ENCODE measurements at places on chromosomes 6 and 20.

DNA sequence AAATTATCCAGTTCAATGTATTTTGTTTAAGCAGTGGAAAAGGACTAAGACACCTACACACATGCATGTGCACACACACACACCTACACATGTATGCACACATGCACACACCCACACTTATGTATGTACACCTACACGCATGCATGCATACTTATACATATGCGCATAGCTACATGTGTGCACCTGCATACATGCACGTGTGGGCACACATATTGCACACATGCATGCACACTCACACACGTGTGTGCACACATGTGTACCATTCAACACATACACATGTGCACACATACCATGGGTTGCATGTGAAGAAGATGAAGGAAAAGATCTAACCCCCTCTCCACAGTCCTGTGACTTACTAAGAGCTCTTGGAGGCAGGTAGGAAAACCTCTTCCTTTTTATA is 122.0 kb upstream of the MAFB start:
- DNase-seq = no peak

DNA sequence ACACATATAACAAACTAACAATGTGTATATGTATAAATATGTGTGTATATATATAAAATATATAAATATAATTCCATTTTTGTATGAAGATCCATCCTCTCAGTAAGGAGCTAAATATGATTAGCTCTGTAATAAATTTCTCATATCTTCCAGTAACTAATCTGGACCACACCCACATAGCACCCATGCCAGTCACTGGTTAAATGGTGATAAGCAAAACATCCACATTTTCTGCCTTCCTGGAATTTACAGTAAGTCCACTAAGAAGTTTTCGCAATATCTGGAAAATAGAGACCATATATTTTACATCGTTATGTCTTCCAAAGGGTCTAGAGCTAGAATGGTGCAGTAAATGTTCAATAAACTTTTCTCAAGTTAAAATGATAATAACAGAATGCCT is 151.5 kb upstream of the STMND1 start:
- DNase-seq = no peak

GRCh38 chr20:49797344-49797615 is 15.3 kb upstream of the SLC9A8 start:
- no peak for DNase-seq

- no peak for DNase-seq
Observed at GRCh38 chr20:23869520-23869919, 10.0 kb downstream of the CST5 start.

GRCh38 chr6:35722121-35722761 is 14.6 kb upstream of the ARMC12 start:
- no peak for DNase-seq

- DNase-seq = no peak
Observed at GRCh38 chr6:144776031-144776819, 491.1 kb downstream of the UTRN start.

DNA sequence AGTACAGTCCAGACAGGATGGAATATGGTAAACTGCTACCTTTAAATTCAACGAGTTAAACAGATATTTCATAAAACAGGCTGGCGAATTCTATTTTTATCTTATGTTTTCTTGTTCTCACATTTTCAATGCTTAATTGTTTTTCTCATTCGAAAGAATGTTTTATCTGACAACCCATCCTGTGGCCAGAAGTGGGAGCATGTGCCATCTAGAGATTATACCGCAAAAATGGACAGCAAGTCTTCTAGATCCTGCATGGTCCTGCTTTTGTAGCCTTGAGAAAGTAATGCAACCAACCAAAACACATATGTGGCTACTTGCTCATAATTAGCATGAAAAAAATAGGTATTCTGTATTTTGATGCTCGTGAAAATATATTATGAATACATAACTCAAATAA is 30.7 kb downstream of the TUBB2B start:
- no peak for DNase-seq

DNA sequence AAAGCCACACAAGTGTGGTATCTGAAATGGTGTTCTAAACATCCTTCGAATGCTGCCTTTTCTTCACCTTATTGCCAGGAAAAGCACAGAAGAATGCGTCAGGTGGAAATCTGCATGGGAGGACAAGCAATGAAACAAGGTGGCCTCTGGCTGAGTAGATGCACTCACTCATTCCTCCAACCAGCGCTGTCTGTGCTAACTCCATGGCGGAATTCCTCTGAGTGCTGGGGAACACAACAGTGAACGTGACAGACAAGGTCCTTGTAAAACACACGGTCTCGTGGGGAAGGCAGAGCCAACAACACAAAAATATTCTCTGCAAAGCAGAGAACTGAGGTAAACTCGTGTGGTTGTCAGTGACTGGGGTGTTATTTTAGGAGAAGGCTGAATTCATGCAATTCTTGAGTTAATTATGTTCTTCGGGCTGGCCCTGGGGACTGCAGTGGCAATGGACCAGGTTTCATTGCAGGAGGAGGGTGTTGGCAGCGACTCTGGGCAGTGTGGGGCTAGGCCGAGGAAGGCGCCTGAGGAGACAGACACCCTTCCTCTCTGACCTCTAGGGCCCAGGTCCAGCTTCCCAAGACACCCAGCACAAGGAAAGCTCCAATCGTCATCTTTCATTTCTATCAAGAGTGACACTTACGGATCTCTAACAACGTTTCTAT is 339.7 kb downstream of the PRKN start:
- no peak for DNase-seq

- no peak for DNase-seq
Observed at GRCh38 chr6:14276667-14277404, 159.3 kb downstream of the CD83 start.

DNA sequence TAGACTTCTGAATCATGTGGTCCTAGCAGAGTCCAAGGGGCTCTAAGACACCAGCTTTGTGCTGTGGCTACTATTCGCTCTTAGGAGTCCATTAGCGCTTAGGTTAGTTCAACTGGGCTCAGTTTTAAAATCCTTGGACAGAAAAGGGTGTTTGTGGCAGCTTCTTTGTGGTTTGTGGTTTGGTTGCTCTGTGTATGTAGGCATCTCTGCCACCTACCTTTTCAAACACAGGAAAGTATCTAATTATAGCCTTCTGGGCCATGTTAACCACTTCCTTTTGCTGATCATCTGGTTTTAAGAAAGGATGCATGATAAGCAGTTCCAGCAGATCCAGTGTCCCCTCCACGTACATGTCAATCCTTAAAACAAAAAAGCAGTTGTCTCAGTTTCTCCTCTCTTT is 10.8 kb downstream of the GSTA4 start:
- DNase-seq = no peak

All from DMS153 (cell line).